Left cardiac atrium (tissue), 4 donors: ENCODE measurements at places on chromosomes 4 and X. TPM values are rescaled to one million over a fixed set of nuclear protein-coding genes. Genes with fewer than 3 reads are reported as not detected.

DNA sequence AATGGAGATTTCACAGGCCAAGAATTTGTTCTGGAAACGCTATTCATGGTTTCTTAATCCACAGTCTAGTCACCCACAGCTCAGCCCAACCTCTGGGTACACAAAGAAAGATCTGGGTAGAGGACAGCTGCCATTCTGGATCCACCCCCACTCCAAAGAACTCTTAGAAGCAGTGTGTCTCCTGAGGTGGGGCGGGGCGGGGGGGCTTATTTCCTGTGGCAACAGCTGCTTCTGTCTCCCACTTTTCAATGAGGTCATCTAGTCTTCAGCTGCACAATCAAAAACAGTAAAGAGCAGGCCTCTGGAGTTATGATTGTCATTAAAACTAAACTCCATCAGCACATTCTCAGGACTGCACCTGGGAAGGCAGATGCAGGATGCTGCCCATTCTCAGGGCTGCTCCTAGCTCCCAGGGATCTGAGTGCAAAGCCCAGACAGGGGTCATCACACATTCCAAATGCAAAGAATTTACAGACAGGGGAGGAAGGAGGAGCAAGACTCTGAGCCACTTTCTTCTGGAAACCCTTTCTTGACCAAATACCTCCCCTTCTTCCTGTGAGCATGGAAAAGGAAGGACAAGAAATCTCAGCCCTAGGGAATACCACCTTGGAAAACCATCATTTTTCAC lies 207.3 kb downstream of the HS6ST2 start:
- no peak for DNase-seq

The NEK1 gene
- 13.3 TPM for total RNA-seq

- DNase-seq: no peak
These were observed 172.7 kb upstream of the IGFBP7 start for GRCh38 chr4:57282933-57283310.

The GDPD2 gene
- total RNA-seq: not detected

The LNX1 gene
- total RNA-seq: 5.9 TPM

GRCh38 chr4:7209699-7210098 lies 17.4 kb downstream of the SORCS2 start:
- DNase-seq: no peak

The FHDC1 gene
- total RNA-seq: 0.50 TPM
